Activated CD8-positive, alpha-beta memory T cell treated with anti-CD3 and anti-CD28 coated beads, Interleukin-2, amount 10 ng/mL, durations not matched to agents 7 days and 5 days (primary cell): ENCODE measurements at places on chromosomes 4 and X. TPM values are rescaled to one million over a fixed set of nuclear protein-coding genes. Genes with fewer than 3 reads are reported as not detected.

Gene ZDHHC9
- total RNA-seq, result 7.3 TPM

Gene EBP
- total RNA-seq, result 359 TPM

Gene ZGRF1
- total RNA-seq, result 59.5 TPM

Gene RBM10
- total RNA-seq, result 65.6 TPM

DNA sequence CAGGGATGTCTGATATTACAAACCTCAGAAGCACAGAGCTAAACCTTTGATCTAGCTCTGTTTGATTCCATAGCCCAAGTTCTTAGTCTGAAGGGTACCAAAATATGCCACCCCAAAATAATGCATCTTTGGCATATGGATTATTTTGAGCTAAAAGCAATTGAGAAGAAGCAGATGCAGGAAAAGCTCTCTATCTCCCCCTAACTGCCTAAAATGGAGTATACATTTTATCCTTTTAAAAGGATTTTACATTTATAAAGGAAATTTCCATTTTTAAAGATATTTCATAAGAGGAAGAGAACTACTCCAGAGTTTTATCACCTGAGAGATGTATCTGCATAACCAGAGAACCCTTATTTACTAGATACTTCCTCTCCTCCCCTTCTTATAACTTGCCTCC, 158.7 kb downstream of the ZNF674 start:
- H3K4me1 ChIP-seq, result no peaks in the 10 kb centered on the region
- no peak for DNase-seq
- H3K27ac ChIP-seq, result no peak overlapping the region
- peaks cover 4% of the 10 kb centered on the region for H3K27me3 ChIP-seq
- no peaks in the 10 kb centered on the region for H3K36me3 ChIP-seq
- no peak overlapping the region for H3K4me3 ChIP-seq

- no peaks in the 10 kb centered on the region for H3K36me3 ChIP-seq
- no peak overlapping the region for H3K27ac ChIP-seq
- peak; percentile 45 for DNase-seq
Measured at GRCh38 chrX:129678614-129679195, 23.9 kb upstream of the APLN start.

GRCh38 chrX:96440941-96441340, 243.7 kb upstream of the DIAPH2 start:
- DNase-seq, result no peak
- H3K27ac ChIP-seq, result no peak overlapping the region
- H3K36me3 ChIP-seq, result no peaks in the 10 kb centered on the region
- no peaks in the 10 kb centered on the region for H3K27me3 ChIP-seq

DNA sequence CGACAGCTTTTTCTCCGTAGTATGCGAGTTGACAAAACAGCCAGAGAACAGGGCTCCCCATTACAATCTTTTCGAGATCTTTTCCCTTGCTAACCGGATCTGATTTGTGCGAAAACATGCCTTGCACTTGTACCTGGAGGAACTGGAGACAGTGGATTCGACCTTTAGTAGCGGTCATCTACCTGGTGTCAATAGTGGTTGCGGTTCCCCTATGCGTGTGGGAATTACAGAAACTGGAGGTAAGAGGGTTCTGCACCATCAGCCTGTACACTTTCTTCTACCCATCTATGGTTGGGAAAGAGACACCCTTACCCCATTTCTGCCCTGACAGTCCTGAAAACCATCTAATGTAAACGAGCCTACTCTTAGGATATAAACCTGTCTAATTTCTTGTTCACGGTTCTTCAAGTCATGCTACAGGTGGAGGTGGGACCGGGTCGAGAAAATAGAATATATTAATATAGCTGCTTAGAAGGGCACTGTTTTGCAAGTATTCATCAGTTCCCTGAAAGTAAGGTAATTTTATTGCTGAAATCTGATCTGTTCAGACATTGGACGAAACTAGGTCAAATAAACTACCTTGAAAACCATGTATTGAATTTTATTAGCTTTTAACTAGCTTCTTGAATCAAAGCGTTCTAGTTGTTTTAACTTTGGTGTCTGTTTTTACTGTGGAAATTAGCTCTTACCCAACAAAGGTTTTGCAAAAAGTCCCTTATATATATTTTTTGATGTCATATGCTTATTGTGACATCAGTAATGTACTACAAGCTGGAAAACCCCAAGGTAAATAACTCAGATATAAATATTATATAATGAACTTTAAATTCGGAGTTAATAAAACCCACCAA, 869 bp downstream of the TMEM184C start:
- no peak for DNase-seq
- H3K36me3 ChIP-seq, result peaks cover 22% of the 10 kb centered on the region
- H3K27ac ChIP-seq, result peak overlapping the region; percentile 94
- peaks cover 14% of the 10 kb centered on the region for H3K27me3 ChIP-seq
- peaks cover 38% of the 10 kb centered on the region for H3K4me1 ChIP-seq

GRCh38 chrX:47311932-47312774, 58.2 kb upstream of the ZNF157 start:
- peak; percentile 56 for DNase-seq
- no peak overlapping the region for H3K27ac ChIP-seq
- H3K4me1 ChIP-seq, result no peaks in the 10 kb centered on the region
- H3K27me3 ChIP-seq, result no peaks in the 10 kb centered on the region
- no peaks in the 10 kb centered on the region for H3K36me3 ChIP-seq

- H3K27me3 ChIP-seq, result no peaks in the 10 kb centered on the region
- H3K27ac ChIP-seq, result peak overlapping the region; percentile 36
- H3K4me1 ChIP-seq, result peaks cover 20% of the 10 kb centered on the region
Measured at GRCh38 chr4:87116231-87116630, 104.2 kb downstream of the KLHL8 start.

GRCh38 chr4:74084984-74085383, 14.0 kb downstream of the CXCL2 start:
- H3K27me3 ChIP-seq, result no peaks in the 10 kb centered on the region
- no peak overlapping the region for H3K27ac ChIP-seq
- H3K36me3 ChIP-seq, result no peaks in the 10 kb centered on the region
- H3K4me1 ChIP-seq, result no peaks in the 10 kb centered on the region
